G401 (cell line): ENCODE measurements at places on chromosomes 12 and 14. TPM values are rescaled to one million over a fixed set of nuclear protein-coding genes. Genes with fewer than 3 reads are reported as not detected.

DNA sequence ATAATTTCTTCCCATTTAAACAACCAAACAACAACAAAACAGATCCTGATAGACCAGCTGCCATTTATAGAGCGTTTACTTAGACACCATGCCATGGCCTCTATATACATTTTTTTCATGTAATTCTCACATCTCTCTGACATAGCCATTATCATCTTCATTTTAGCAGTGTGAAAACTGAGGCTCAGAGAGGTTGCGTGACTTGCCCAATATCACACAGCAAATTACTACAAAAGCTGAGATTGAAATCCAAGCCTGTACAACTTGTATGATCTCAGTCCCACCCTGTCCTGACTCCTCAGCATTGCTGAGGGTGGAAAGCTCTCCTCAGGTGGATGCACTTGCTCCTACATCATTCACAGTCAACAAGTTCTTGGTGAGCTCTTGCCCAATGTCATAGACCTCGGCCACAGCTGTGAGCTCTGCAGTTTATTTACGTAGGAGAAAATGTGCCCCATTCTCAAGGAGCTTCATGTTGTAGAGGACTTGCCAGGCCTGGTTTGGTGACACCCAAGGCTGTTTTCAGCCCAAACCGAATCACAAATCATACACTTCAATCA, 55.5 kb downstream of the CRACR2A start:
- no peak for DNase-seq

- DNase-seq, result no peak
These were observed 32.2 kb upstream of the NUDT14 start for GRCh38 chr14:105213361-105213760.

DNA sequence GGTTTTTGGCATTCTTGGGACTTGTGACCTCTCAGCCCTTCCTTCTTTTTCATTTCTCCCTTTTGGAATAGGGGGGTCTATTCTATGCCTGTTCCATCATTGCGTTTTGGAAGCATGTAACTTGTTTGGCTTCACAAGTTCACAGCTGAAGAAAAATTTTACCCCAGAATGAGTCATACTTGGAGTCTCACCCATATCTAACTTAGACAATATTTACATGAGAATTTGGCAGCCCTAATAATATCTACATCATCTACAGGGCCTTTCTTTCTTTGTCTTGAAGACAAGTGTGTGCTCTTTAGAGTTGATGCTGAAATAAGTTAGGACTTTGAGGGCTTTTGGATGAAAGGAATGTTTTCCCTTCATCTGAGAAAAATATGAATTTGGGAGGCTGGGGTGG, 1312.9 kb upstream of the FLRT2 start:
- no peak for DNase-seq

The GNB3 gene
- total RNA-seq, result 0.25 and 3.8 TPM in 2 replicates
